ENCODE measurements at places on chromosomes 1 and 21. TPM values are rescaled to one million over a fixed set of nuclear protein-coding genes. Genes with fewer than 3 reads are reported as not detected.

Gene C1orf167
- not detected for total RNA-seq

Gene KRTAP25-1
- not detected for total RNA-seq

DNA sequence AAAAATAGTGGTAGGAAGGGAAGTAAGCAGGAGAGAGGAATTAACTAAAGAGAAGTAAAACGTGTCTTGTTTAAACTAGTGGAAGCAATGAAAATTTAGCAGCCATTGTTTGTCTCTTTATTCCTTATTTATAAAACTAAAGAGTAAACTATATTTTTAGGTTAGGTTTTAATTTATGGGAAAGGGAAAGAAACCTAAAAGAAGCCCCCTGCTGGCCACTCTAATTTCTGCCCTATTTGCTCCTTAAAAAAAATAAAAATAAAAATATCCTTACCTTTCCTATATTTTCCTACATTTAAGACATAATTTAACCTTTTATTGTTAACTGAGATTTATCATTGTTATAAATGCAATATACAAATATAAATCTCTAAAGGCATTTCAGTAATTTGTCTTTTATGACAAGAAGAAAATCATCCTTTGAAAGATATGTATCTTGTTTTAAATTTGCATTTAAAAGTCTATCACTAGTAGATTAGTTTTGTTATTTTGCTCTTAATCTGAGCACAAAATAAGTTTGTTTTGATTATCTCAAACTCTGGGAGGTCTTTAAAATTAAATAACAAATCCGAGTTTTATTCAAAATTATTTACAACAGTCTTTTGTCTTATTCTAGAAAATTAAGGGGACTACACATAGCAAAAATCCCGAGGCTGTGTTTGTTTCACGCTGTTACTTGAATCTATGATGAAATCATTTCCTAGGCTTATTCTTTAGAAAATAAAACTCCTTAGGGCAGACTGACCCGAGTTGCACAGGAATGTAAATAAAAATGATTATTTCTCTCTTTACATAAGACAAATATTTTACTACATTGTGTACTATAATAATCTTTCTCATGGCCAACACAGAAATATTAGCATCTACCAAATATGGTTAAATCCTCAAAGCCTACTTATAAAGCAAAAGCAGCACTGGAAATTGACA is 201.7 kb downstream of the NRIP1 start:
- no peak for DNase-seq

- DNase-seq, result no peak
Observed at GRCh38 chr1:21312407-21312992, 22.2 kb upstream of the ECE1 start.
